ENCODE measurements at places on chromosomes 4 and X.

DNA sequence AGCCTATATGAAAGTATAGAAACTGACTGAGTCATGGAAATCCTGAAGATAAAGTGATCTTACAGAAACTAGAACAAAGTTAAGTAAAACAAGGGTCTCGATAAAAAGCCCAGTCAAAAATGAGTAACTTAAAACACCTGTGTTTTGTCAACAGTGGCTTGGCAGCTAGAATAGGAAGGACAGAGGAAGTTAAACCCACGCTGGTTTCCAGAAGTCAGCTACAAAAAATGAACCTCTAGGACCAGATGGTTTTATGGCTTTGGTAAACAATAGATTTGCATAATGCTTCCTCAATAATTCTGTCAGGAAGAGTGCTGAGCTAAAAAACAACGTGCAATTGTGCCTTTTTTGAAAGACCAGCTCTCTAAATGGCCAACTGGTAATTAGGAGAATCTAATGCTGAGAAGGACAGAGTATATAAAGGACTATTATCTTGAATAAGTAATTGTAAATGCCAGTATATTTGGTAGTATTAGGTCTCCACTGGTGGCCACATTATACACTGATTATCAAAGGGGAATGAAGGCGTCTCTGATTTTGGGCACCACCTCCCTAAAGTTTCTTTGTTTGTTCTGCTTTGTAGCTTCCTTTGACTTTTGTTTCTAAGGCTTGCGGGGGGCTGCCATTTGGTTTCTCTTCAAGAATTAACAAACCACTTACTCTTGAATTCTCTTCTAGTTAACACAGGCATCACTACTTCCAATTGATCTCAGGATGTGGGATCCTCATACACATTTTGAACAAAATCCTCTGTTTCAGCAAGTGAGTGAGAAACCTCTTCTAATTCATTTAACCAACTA is 72.2 kb upstream of the PPP3CA start:
- no peak for DNase-seq

GRCh38 chrX:121336831-121337421 is 289.5 kb downstream of the GLUD2 start:
- DNase-seq, result no peak

DNA sequence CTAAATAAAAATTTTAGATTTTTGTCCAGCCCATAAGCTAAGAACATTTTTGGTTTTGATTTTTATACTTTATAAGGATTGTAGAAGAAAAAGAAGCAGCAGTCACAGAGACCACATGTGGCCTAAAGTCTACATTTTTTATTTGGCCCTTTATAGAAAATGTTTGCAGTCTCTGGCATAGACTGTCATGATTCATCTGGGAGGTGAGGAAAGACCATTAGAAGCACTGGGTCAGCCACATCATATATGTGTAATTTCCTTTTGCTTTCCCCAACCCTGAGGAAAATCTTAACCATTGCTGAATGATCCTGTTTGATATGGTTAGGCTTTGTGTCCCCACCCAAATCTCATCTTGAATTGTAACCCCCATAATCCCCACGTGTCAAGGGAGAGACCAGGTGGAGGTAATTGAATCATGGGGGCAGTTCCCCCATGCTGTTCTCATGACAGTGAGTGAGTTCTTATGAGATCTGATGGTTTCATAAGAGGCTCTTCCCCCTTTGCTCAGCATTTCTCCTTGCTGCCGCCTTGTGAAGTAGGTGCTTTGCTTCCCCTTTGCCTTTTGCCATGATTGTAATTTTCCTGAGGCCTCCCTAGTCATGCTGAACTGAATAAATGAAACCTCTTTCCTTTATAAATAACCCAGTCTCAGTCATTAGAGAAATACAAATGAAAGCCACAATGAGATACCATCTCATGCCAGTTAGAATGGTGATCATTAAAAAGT is 12.1 kb upstream of the COPS4 start:
- DNase-seq, result no peak

GRCh38 chr4:182380771-182381181 is 137.6 kb downstream of the TENM3 start:
- no peak for DNase-seq

GRCh38 chrX:9681422-9681821 is 84.2 kb downstream of the GPR143 start:
- no peak for DNase-seq

DNA sequence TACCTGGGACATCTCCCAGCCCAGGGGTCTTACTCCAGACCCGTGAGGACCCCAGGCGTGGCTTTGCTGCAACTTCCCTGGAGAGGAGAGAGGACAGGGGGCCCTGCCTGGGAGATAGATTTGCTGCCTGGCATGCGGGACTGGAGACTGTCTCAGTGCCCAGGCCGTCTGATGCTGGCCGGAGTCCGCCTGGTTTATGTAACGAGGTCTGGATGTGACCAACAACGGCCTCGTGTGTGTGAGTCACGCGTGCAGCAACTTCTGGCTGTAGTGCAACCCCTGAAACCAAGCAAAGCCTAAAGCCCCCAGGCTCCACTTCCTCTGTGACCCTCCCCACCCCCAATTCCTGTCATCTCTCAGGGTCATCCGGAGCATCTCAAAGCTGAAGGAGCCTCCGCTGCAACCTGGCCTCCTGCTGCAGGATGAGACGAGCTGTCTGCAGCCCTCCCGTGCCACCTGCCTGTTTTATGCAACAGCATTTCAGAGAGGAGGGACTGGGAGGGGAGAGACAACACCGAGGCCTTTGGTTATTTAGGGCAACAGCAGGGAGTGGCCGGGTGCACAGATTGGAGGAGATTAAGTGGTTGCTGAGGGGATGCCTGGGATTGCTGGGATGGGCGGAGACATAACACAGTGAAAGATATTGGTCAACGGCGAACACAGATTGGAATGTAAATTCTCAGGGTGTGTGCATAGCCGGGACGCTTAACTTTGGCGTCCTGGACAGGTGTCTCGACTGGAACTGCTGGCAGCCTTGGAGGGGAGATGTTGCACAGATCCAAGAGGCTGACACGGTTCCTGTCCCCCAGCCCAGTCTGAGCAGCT is 16.0 kb downstream of the XG start:
- DNase-seq, result no peak

DNA sequence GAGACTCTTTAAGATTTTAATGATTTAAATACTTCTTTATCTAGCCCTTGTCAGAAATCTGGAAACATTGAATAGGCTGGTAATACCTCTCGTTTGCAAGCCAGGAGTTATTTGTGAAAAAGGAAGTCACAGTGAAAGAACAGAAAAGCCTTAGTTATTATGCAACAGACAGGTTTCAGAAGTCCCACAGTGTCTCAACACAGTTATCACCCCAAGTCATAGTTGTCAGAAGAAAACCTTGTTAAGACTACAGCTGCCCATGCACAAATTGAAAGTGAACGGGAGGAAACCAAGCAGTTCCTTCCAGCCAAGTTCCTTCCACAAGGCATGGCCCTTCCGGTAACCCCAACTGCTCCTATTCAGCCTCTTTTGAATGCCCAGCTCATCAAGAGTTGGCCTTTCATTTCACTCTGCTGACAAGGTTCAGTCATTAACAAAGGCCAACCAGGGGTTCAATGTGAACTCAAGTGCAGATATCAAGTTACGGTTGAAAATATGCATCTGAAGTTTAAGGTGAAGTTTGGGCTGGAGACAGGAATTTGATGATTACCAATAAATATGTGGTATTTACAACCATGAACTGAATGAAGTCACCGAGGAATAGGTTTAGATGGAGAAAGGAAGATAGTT is 15.6 kb downstream of the ALPK1 start:
- no peak for DNase-seq

DNA sequence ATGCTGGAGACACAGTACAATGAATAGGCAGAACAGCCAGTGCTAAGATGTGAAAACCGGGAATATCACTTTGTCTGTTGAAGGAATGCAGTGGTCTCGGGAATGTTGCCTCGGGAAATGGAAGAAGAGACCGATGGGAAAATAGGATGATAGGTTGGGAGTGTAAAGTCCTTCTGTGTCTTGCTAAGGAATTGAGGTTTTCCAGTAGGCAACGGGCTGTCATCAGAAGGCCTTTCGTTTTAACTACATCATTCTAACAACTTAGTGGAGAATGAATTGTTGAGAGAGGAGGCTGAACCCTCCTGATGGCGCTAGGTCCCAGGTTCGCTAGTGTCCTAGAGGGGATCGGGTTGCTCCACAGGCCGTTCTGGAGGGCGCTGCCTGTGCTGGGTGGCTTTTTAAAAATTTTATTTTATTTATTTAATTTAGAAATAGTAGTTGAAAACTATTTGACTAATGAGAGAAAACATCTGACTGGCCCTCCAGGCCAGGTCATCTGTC is 730 bp downstream of the VBP1 start:
- no peak for DNase-seq

GRCh38 chrX:153735274-153735673 is 10.6 kb downstream of the ABCD1 start:
- DNase-seq, result peak; percentile 43

DNA sequence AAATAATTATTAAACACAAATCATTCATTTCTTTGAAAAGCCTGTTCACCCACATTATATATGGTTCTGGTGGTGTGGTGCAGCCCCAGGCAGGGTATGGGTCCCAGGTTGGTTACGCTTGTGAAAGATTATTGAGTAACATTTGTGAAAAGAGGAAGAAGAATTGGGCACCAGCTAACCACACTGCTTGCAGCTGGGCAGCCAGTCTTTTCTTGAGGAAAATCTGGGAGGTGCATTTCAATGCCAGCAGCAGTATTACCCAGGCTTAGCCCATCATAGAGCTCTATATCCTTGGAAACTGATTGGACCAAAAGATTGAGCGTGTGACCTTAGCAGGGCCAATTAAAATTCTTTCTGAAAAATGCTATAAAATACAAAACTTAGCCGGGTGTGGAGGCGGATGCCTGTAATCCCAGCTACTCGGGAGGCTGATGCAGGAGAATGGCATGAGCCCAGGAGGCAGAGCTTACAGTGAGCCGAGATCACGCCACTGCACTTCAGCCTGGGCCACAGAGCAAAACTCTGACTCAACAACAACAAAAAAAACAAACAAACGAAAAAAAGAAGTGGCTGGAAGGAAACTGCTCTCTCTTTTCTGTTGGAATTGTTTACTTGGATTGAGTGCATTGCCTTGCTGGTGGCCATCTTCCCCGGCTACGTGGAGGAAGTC is 9.7 kb upstream of the PLAC8 start:
- no peak for DNase-seq

DNA sequence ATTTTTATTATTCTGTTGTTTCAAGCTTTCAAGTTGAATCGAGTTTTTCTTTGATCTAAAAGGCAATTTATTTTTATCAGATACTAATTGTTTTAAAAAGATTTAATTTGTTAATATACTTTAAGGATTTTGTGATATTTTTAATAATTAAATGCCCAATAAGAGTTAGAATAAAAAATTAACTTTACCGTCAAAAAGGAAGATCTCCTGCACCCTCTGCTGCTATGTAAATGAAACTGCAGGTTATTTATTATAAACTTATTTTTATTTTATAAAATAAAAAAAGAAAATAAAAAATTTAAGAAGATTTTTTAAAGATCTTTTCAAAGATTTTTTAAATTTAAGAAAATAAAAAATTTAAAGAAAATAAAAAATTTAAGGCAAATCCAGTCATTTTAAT is 166.1 kb downstream of the CCSER1 start:
- no peak for DNase-seq

- no peak for DNase-seq
Measured at GRCh38 chr4:5709207-5709575, 832 bp upstream of the EVC2 start.

DNA sequence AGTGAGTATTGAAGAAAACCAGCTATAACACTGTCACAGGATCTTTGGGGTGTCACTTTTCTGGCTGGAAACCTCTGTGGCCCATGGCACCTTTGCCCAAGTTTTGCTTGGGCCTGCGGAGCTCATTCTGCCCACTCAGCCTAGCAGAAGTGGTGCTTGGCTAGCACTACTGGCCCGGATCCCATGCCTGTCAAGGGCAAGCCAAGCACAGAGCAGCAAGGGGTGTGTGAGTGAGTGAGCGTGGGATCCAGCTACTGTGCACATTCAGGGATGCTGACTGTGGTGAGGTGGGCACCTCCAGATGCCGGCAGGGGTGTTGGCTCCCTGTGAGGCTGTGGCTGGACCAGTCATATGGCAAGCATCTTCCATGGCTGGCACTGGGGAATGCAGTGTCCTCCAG is 55.4 kb upstream of the RASGEF1B start:
- no peak for DNase-seq

GRCh38 chr4:83231620-83232076 is 53.0 kb downstream of the COQ2 start:
- DNase-seq, result no peak

Measured in CD4-positive, alpha-beta T cell treated with Interleukin-15 for 4 hours (primary cell).